ENCODE measurements at places on chromosomes 2 and 18. TPM values are rescaled to one million over a fixed set of nuclear protein-coding genes. Genes with fewer than 3 reads are reported as not detected.

ABCB11 gene
- not detected for polyA plus RNA-seq

GULP1 gene
- 5.8 TPM for polyA plus RNA-seq

CETN1 gene
- polyA plus RNA-seq = not detected

ADAM23 gene
- polyA plus RNA-seq = 8.0 TPM

CERKL gene
- polyA plus RNA-seq = 0.03 TPM

ANKRD30B gene
- polyA plus RNA-seq = 0.16 TPM

KCNJ3 gene
- 0.30 TPM for polyA plus RNA-seq

ALKAL2 gene
- 136 TPM for polyA plus RNA-seq

DSG4 gene
- not detected for polyA plus RNA-seq

ALPP gene
- not detected for polyA plus RNA-seq

All from adrenal gland (tissue), 19 donors.